GM03348 (cell line): ENCODE measurements at places on chromosomes 1 and 21.

GRCh38 chr1:58746757-58747156 is 37.1 kb downstream of the JUN start:
- DNase-seq: no peak

DNA sequence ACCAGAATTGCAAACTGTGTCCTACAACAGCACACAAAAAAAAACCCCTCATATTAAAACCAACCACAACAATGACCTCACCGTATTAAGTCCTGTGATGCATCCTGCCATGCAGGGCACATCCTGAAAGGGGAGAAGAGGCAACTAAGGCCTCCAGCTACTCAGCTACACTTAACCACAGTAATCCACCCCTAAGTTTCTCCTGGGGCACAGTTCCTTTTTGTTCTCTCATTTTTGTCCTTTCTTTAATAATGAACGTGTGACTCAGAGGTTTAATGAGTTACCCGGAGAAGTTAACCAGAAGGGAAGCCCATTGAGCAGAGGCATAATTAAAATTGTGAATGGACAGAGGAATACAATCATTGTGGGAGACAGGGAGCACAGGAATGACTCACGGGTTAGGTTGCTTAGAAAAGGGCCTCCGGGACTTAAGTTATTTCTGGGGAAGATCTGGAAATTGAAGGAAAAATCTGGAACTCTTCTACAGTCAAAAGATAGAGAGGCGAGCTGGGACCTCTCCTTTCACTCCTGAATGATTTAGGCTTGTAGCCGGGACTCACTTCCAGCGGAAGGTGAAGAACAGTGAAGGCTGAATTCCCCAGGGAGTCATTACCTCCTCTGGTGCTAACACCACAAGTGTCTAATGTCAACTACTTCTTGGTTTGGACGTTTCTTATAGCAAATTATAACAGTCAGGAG is 36.9 kb upstream of the HIVEP3 start:
- peak; percentile 63 for DNase-seq

DNA sequence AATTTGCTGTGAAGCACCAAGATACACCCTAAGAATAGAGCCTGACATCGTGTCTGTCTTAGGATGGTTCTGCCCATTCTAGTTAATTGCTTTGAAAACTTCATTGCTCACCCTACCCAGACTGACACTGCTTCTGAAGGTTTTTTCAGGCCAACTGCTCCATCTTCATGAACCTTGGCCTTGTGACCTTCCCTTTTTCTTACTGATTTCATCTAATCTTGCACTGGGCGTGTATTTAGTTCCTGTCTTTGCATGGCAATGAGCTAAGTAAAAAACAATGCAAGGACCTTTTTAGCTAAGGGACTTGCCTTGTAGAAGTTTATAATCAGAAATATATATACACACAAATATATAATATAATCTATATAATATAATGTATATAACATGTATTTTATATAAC is 108.0 kb downstream of the PBX1 start:
- DNase-seq: no peak

DNA sequence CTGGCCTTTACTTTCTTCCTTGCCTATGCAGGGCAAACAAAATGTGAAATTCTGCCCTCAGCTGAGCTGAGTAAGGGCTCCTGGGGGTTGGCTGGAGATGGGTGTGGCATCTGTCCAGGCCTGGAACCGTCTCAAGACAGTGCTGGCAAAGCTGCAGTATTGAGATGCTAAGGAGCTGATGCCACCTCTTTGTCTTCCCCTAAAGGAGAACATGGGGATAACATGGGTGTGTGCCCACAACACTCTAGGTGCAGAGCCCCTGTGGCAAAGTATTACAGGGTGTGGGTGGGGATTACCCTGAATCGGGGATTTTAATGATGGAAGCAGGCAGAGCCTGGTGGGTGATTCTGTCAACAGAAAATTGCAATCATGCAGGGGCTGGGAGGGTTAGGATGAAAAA is 2.5 kb upstream of the ST3GAL3 start:
- peak; percentile 56 for DNase-seq

DNA sequence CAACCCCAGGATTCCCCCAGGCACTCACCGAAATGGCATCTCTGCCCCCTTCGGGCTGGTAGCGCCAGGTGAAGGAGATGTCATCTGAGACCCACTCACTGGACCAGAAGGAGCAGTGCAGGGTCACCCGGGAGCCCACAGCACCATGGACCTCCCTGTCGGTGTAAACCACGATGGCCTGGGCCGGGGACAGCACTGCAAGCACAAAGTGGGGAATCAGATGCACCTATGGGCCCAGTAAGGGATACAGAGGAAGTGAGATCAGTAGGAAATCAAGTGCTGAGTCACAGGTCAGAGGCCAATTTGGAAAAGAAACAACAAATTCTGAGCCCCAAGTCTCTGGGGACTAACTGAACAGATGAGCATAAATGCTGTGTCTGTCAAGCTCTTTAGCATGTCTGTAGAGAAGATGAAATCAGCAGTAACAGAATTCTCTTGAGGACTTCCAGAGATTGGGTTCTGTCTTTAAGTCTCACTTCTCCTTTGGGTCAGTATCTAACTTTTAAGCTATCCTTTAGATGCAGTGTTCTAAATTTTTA is 2.5 kb downstream of the MPZ start:
- DNase-seq: peak; percentile 51
